ENCODE measurements at places on chromosomes 5 and 9.

GRCh38 chr5:106959387-106959786 is 711.4 kb downstream of the EFNA5 start:
- DNase-seq, result no peak

- no peak for DNase-seq
These were observed 757.5 kb upstream of the ZNF608 start for GRCh38 chr5:125503946-125504345.

DNA sequence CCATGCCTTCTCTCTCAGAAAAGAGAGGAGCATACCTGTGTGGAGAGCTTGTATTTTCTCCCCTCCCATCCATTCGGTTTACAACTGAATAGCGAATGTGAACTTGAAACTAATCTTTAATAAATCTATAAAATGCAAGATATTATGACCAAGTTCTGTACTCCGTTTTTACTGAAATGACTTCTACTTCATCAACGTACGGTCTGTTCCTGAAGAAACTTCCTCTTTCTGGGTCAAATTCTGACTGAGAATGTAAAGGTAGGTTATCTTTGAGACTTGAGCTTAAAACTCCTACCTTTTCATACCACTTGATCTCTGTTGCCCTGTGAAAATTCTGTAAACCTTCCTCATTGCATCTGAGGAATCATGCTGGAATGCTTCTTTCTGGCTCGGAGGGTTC is 4.2 kb upstream of the CTNNAL1 start:
- no peak for DNase-seq

DNA sequence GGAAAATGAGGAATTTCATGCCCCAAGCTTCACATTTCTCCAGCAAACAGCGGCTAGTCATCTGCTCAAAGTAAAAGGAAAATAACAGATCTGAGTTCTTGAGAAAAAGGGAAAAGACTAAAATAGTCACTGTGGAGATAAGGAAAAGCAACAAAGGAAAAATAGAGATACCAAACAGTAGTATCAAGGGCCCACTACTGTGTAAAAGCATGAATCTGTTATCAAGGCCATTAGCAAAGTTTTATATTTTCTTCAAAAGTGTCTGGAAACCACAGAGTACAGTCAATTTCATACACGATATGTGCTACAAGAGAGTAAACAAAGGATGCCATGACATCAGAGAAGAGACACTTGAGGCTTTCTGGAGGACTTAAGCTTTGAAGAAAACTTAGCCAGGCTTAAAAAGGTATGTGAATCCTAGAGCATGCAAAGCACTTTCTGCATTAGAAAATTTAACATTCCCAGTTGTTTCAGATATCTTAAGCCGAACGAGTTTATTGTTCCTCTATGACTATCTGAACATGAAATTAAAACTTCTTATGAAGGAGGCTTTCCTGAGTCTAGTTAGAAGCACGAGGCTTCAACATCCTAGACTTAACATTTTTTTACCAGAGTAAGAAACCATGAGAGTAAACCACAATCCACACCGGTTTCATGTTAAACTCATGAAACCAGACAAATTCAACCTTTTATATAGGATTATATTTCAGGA is 1.2 kb downstream of the TTC33 start:
- DNase-seq, result no peak

- no peak for DNase-seq
These were observed 195.3 kb downstream of the BNC2 start for GRCh38 chr9:16675131-16675530.

DNA sequence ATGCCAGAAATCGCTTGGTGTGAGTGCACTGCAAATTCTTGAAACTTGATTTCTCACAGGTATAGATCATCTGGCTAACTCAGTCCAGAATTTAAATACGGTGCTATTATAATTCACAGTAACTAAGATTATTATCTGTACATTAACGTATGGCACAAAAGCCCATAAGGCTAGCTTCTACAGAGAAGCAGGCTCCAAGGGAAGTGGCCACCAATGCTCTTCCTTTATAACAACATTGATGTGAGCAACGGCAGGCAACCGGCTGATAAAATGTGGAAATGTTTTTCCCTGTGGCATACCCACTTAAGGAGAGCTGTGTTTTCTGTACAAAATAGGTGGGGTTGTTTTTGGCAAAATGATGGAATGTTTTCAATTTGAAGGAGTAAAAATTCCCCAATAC is 35.7 kb downstream of the SEMA4D start:
- DNase-seq, result no peak

DNA sequence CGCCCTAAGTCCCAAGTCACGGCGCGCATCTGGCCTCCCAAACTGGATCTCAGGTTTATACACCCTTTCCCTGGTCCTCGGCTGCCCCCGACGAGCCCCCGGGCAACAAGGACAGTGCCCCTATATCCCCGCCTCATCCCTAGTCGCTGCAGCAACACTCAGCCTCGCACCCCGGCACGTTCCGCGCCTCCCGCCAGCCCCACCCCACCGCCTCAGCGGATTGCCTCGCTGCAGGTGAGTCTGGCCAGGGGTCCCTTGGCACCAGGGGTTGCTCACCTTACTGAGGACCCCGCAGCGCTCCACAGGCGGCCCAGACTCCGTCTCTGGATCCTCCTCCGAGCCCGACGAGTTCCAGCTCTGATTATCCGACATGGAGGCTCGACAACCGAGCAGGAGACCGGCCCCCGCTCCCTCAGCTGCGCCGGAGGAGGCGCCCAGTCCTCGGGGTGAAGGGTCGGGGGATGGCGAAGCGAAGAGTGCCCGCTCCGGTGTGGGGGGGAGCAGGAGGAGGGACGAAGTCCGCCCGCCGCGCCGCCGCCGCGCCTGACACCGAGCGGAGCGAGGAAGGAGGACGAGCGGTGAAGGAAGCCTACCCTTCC is 494 bp downstream of the CERT1 start:
- no peak for DNase-seq

- DNase-seq, result no peak
These were observed 48.6 kb downstream of the ARHGEF28 start for GRCh38 chr5:73674669-73675004.

GRCh38 chr5:56698463-56699381 is 116.6 kb upstream of the MAP3K1 start:
- no peak for DNase-seq

DNA sequence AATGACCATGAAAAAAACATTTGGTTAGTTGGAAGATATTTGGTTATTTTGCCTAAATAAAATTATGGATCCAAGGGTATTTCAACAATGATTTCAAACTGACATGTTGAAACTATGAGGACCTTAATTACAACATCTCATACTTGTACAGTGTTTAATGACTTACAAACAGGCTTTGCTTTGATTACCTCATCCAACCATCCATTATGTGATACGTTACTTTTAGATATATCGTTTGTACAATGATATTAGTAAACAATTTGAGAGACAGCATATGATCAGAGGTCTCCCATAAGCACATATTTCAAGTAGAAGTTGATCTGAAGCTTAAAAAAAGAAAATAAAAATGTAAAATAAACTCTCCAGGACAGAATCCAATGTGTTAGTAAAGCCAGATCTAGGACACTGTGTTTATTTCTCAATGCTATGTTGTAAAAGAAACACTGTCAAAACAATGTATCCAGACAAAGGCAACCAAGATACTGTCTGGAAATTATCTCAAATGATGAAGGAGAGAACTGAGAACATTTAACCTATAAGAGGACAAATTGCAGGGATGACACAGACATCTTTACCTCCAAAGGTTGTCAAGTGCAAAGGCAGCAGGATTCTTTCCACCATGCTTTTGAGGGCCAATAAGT is 116.0 kb upstream of the TARS1 start:
- DNase-seq, result no peak

GRCh38 chr5:142315096-142315900 is 9.5 kb downstream of the SPRY4 start:
- DNase-seq, result no peak

- no peak for DNase-seq
These were observed 22.1 kb upstream of the UBAP2 start for GRCh38 chr9:34070606-34071324.

GRCh38 chr5:56951126-56951945 is 587 bp downstream of the MIER3 start:
- no peak for DNase-seq

- DNase-seq, result no peak
These were observed 353.1 kb upstream of the BRINP1 start for GRCh38 chr9:119722384-119722783.

All from stimulated activated CD8-positive, alpha-beta memory T cell treated with anti-CD3 and anti-CD28 coated beads, Interleukin-7, amount 100 ng/mL, for 24 hours (primary cell).